Forelimb muscle (tissue), 1 donor: ENCODE measurements at places on chromosomes 1 and 21. TPM values are rescaled to one million over a fixed set of nuclear protein-coding genes. Genes with fewer than 3 reads are reported as not detected.

GRCh38 chr1:18951818-18952391 lies 4.6 kb downstream of the IFFO2 start:
- no peak for DNase-seq

DNA sequence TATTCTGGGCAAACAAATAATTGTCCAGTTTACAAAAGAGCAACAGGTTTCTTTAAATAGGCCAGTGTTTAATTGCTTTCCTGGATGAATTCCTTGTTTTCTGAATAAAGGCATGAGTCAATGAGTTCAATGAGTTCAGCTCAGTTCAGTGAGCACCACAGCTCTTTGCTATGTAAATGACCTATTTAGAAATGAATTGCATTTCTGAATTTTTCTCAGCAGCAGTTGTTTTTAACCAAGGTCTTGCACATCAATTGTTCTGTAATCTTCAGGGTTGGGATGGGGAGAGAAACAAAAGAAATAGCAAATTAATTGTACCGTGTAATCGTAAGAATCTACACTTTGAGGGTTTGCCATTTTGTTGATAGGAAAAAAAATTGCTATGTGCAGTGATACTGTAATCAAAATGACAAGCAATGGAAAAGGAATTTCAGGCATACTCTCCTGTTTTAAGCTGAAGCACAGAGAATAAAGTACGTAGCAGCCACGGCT lies 45.7 kb downstream of the MIS18A start:
- no peak for DNase-seq

GRCh38 chr1:53070621-53071020 lies 8.6 kb downstream of the PODN start:
- no peak for DNase-seq

- DNase-seq = no peak
These were observed 202.5 kb upstream of the RAB4A start for GRCh38 chr1:229068270-229068987.

SAMD13 gene
- polyA plus RNA-seq = 10.4 TPM

DCST2 gene
- polyA plus RNA-seq = 0.63 TPM

FNDC5 gene
- 194 TPM for polyA plus RNA-seq

GRCh38 chr1:216936779-216937178 lies 213.6 kb upstream of the ESRRG start:
- no peak for DNase-seq

PTPN7 gene
- 0.92 TPM for polyA plus RNA-seq

- DNase-seq = no peak
These were observed 7.4 kb downstream of the ZNF436 start for GRCh38 chr1:23362218-23362713.
